ENCODE measurements at places on chromosomes 5 and 9. TPM values are rescaled to one million over a fixed set of nuclear protein-coding genes. Genes with fewer than 3 reads are reported as not detected.

CDKN2B gene
- total RNA-seq = 90.6 TPM

SPAG8 gene
- 34.0 TPM for total RNA-seq

PDE6A gene
- not detected for total RNA-seq

KIF20A gene
- 3.0 TPM for total RNA-seq

SH3GL2 gene
- total RNA-seq = 4.1 TPM

SLC6A3 gene
- 0.20 TPM for total RNA-seq

HSPA4 gene
- 32.2 TPM for total RNA-seq

OLFM1 gene
- total RNA-seq = 23.2 TPM

PKD2L2 gene
- not detected for total RNA-seq

DMGDH gene
- total RNA-seq = 1.3 TPM

DOCK8 gene
- 103 TPM for total RNA-seq

AQP7 gene
- 5.0 TPM for total RNA-seq

FBXW5 gene
- 124 TPM for total RNA-seq

All from upper lobe of left lung (tissue), 6 donors.